ENCODE measurements at places on chromosomes 4 and X.

DNA sequence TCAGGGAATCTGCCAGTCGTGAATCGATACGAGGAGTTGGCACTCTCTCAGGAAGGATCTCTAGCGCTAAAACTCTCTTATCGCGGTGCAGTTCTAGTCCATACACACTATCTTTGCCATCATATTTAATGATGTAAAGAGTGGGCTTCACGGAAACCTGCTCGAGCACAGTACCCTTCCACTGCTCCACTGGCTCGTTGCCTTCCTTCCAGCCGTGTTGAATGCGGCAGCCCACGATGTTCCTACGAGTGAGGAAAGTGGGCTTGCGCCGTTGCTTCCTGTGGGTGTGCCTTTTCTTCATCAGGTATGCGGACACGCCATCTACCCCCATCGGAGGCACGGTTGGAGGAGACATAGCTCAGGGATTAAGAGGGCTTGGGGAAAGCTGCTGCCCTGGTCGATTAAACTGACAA, 661 bp downstream of the SPIN4 start:
- DNase-seq: peak; percentile 22

- DNase-seq: no peak
Measured at GRCh38 chrX:84322083-84322827, 134.3 kb upstream of the RPS6KA6 start.

- no peak for DNase-seq
Measured at GRCh38 chr4:155559915-155560314, 106.7 kb upstream of the GUCY1A1 start.

GRCh38 chr4:122930862-122931261, 8.5 kb upstream of the NUDT6 start:
- DNase-seq: no peak

GRCh38 chr4:17166954-17167353, 268.5 kb upstream of the LDB2 start:
- peak; percentile 47 for DNase-seq

GRCh38 chr4:76212851-76213414, 691 bp downstream of the SCARB2 start:
- DNase-seq: peak; percentile 44

- DNase-seq: peak; percentile 39
Measured at GRCh38 chrX:71301195-71301924, at the start of gene ITGB1BP2. Gene ITGB1BP2 (plus strand): TSS chrX:71301750. CDS start chrX:71301807, 57 bp downstream.

DNA sequence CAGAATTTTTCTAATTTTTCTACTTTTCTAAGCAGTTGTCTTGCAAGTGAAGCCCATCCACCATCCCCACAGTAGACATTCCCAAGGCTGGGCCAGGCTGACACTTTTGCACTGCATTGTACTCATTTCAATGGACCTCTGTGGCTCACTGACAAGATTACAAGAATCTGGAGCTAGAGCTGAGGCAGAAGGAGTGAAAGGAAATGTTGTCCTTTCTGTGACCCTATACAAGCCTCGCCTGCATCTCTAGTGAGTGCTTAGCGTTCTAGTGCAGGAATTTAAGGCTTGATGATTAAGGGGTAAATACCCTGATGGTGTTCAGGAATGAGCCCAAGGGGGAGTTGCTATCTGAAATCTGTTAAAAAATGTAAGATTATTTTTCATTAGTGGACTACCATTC, 6.3 kb downstream of the MAGED1 start:
- no peak for DNase-seq

- DNase-seq: peak; percentile 19
Measured at GRCh38 chrX:16671005-16671404, 21.0 kb downstream of the S100G start.

DNA sequence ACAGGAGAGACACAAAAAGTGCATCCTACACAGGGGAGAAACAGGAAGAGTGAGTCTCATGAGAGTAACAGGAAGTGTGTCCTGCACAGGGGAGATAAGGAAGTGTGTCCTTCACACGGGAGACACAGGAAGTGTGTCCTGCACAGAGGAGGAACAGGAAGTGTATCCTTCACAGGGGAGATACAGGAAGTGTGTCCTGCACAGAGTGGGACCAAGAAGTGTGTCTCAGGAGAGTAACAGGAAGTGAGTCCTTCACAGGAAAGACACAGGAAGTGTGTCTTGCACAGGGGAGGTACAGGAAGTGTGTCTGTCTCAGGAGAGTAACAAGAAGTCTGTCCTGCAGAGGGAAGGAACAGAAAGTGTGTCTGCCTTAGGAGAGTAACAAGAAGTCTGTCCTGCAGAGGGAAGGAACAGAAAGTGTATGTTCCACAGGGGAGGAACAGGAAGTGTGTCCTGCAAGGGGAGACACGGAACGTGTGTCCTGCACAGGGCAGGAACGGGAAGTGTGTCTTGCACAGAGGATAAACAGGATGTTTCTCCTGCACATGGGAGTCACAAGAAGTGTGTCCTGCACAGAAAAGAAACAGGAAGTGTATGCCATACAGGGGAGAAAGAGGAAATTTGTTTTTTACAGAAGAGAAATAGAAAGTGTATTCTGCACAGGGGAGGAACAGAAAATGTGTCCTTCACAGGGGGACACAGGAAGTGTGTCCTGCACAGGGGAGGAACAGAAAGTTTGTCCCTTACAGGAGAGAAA, 102.0 kb downstream of the ARSF start:
- no peak for DNase-seq

DNA sequence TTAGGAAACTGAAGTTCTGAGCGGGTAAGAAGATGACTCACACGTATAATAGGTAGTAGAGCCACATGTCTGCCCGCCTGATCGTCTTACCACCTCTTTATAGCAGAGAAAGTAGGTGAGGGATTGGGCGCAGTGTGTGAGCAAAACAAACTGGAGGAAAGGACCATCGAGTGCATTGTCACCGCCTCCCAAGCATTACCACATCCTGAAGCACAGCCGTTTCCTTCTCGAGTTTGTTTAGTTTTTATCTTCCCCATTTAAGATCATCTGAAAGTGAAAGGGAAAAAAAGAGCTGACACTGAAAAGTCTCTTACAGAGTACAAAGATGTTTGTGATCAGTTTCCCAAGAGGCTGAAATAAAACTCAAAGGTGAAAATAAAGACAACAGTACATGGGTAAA, 14.8 kb downstream of the PDK3 start:
- DNase-seq: no peak

- DNase-seq: no peak
Measured at GRCh38 chrX:103373581-103373980, 2.8 kb upstream of the BEX3 start.

DNA sequence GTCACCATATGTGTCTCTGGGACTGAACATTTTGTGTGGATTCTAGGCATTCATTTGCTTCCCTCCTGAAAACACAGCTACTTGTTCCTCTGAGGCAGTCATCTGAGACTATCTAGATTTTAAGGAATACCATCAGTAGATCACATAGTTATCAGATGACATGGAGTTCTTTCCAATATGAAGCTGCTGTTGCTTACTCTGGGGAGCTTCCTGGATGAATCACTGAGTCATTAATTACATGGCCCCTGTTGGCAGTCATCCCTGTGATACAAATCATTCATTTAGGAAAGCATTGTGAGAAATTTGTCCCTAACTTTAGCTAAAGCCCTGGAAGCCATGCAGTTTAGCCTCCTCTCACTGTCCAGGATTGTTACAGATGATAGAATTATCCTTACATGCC, 98.2 kb upstream of the ARSJ start:
- no peak for DNase-seq

DNA sequence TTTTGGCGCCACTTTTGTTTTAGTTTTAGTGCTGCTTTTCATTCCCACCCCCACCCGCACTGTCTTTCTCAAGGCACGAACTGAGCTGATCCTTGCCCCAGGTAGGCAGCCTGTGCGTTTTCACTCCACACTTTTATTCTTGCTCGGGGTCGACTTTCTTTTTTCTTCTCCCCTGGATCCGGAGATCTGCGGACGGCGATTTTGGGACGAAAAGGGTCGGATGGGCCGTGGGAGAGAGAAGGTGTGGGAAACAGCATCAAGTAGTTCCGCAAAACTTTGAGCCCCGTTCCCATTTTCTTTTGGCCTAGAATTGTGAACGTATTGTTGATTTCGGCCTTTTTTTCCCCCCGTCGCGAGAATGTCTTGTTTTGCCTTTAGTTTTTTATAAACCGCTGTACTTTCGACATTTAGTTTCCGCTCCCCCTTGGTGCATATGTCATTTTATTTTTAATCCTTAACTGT, 531 bp downstream of the STAG2 start:
- DNase-seq: no peak

DNA sequence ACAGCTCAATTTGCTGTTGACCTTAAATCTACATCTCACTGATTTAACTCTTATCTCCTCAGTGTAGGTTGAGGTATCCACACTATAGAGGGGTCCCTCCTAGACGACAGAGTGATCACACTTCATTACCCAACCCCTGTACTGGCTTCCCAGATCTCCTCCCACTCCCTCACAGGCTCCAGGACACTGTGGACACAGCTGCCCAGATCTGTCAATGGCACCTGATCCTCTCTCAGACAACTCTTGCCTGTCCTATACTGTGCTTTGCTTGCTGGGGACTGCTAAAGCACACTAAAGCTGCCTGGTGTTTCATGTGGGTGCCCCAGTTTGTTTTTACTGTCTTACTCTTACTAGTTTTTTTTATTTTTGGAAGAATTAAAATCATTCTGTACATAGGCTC, 27.9 kb downstream of the RAB40AL start:
- DNase-seq: no peak

DNA sequence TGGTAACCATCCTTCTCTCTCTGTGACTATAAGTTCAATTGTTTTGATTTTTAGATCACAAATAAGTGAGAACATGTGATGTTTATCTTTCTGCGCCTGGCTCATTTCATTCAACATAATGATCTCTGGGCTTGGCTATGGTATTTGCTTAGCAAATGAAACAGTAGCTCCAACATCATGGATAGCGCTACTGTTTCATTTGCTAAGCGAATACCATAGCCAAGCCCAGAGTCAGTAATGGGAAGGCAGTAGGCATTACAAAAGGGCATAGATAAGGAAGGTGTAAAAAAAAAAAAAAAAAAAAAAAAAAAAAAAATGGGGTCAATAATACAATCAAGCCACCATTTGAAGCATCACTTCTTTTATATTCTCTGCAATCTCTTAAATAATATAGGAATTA, 469.0 kb upstream of the ATOH1 start:
- no peak for DNase-seq

DNA sequence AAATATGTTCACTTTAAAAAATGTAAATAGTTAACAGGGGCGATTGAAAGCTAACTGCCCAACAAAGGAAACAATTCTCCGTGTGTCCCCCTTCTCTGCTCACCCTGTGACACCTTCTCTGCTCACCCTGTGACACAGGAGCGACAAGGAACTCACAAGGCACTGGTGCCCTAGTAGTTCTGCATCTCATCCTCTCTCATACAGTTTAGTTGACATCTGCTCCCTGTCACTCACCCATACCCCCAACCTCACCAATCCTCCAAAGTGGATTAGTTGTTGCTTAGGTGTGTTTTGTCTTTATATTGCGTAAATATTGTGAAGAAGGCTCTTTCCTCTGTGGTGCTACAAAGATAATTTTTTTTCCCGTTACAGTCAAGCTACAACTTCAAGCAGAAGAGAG, 46.4 kb downstream of the NUDT6 start:
- DNase-seq: no peak

- no peak for DNase-seq
Measured at GRCh38 chr4:38114386-38115150, 154.4 kb downstream of the PTTG2 start.

DNA sequence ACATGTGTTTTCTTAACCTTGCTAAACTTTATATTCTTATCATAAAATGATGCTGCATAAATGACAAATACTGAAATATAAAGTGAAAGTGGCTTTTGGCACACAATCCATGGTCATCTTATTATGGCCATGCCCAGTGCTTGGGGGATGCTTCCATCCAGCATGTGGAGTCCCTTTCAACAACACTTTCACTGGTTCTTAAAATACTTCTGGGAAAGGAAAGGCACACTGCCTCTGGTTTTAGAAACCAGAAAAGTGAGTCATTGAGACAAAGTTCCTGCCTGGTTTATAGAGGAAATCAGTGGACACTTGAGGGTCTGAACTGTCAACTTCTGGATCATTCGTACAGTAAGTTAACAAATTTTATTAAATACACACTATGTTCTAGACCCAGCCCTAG, 248.0 kb upstream of the ADAMTS3 start:
- no peak for DNase-seq

- no peak for DNase-seq
Measured at GRCh38 chrX:7100022-7100421, 47.5 kb upstream of the STS start.

DNA sequence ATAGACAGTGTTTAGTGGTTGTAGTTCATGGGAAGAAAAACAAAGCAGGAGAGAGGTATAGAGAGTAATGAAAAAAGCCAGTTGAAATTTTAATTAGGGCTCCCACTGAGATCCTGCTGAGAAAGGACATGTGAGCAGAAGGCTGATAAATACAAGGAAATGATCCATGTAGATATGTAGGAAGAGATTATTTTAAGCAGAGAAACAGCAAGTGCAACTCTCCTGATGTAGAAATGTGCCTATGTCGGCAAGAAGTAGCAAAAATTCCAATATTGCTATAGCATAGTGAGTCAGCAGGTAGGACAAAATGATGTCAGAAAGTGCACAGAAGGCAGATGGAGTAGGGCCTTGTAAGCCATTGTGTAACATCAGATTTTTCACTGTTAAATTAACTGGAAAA, 1027.3 kb downstream of the PCDH18 start:
- DNase-seq: no peak

- DNase-seq: no peak
Measured at GRCh38 chrX:140391313-140391712, 113.6 kb downstream of the SOX3 start.

DNA sequence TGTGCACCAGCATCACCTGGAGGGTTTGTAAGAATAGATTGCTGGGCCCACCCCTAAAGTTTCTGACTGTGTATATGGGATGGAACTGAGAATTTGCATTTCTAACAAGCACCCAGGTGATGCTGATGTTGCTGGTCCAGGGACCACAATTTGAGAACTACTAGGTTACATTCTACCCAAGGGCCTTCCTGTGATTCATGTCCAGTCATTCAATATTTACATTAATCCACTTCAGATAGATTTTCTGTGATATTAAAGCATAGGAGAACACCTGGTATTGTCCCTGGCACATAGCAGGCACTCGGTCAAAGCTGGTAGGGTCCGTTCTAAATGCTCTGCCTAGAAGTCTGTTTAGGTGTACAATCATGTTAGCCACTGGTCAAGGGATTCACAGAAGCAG, 19.5 kb upstream of the XPNPEP2 start:
- DNase-seq: no peak

DNA sequence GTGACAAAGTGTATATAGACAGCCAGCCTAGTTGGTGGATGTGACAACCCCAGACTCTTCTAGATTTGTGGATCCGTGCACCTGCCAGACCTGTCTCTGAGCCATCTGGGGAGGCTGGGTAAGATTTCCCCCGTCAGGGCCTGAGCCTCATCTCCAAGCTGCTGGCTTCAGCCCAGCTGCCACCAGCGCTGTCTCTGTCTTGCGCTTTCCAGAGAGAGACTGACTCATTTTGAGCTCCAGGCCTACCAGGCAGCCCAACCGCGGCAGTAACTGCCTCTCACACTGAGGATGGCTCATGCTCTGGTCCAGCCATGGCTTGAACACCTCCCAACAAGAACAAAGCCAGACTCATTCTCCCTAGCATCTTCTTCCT, 26.4 kb downstream of the NOP14 start:
- DNase-seq: peak; percentile 15

- no peak for DNase-seq
Measured at GRCh38 chr4:17797808-17798207, 12.7 kb downstream of the DCAF16 start.

- no peak for DNase-seq
Measured at GRCh38 chr4:186061921-186062320, 7.0 kb upstream of the TLR3 start.

- DNase-seq: no peak
Measured at GRCh38 chr4:1405254-1405635, 997 bp downstream of the NKX1-1 start.

GRCh38 chr4:62495032-62495431, 1294.9 kb downstream of the ADGRL3 start:
- DNase-seq: no peak
